ENCODE measurements at places on chromosomes 5 and 9.

DNA sequence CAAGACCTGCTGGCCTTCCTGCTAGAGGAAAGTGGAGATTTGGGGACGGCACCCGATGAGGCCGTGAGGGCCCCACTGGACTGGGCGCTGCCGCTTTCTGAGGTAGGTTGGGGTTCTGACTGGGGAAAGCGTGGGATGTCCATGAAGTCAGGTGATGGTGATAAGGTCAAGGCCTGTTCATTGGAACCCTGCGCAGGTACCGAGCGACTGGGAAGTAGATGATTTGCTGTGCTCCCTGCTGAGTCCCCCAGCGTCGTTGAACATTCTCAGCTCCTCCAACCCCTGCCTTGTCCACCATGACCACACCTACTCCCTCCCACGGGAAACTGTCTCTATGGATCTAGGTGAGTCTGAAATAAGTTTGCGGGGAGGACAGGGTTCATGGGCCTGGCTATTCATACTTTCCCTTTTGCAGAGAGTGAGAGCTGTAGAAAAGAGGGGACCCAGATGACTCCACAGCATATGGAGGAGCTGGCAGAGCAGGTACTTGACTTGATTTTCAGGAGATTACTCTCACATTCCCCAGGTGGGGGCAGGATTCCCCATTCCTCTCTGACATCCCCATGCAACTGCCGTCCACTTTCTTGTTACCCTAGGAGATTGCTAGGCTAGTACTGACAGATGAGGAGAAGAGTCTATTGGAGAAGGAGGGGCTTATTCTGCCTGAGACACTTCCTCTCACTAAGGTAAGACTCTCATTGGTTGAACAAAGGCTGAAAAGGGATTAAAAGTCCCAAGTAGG is 505 bp downstream of the CREB3 start:
- DNase-seq = no peak

DNA sequence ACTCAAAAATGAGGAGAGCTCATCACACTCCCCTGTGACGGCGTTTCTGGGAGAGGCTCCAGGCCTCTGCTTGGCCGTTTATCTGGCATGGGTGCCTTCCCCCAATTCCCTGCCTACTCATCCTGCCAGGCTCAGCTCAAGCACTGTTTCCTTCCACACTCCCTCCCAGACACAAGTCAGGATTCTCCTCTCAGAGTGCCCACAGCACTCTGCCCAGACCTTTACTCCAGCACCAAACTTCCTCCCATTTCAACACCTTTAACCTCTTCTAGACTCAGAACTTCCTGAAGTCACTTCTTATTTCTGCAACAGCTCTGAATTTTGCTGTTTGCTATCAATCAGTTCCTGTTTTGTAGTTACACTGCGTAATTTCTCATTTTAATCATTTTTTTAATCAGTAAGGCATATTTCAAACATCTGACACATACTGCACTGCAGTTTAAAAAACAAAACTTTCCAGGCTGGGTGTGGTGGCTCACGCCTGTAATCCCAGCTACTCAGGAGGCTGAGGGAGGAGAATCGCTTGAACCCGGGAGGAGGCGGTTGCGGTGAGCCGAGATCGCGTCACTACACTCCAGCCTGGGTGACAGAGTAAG is 16.0 kb downstream of the TRMO start:
- no peak for DNase-seq

DNA sequence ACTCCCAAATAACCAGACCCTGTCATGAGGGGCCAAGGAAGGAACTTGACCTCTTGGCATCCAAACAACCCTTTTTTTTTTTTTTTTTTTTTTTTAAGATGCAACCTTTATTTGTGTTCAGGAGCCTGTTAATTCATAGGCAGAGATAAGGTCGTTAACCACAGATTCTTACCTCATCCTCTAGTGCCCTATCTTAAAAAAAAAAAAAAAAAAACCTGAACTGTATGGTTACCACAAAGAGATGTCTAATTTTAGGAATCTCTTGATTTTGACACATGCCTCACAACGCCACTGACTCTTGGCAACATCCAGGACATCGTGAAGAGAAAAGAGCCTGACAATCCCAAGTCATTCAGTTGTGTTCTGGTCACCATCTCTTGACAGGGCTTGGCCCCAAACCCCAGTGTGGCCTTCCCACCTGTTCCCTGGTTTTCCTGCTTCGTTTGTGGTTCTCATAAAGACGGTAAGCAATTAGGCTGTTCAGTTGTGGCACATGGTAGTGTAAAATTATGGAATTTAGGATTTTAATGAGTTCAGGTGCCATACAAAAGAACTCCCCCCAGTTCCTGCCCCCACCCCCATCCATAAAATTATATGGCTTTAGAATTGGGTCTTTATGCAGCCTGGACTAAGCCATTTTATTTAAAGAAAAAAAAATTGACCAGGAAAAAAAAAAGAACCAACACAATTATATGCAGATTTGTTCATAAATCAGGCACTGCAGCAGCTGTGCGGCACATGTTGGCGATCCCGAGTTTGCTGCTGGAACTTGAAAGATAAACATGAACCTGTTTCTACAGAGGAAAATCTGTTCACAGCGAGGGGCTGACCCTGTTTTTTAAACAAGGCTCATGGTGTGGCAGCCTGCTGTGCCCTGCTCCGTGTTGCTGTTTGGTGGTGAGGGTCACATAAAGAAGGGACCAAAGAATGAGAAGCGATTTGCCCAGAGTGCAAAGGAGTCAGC is 267.8 kb upstream of the CLINT1 start:
- no peak for DNase-seq

DNA sequence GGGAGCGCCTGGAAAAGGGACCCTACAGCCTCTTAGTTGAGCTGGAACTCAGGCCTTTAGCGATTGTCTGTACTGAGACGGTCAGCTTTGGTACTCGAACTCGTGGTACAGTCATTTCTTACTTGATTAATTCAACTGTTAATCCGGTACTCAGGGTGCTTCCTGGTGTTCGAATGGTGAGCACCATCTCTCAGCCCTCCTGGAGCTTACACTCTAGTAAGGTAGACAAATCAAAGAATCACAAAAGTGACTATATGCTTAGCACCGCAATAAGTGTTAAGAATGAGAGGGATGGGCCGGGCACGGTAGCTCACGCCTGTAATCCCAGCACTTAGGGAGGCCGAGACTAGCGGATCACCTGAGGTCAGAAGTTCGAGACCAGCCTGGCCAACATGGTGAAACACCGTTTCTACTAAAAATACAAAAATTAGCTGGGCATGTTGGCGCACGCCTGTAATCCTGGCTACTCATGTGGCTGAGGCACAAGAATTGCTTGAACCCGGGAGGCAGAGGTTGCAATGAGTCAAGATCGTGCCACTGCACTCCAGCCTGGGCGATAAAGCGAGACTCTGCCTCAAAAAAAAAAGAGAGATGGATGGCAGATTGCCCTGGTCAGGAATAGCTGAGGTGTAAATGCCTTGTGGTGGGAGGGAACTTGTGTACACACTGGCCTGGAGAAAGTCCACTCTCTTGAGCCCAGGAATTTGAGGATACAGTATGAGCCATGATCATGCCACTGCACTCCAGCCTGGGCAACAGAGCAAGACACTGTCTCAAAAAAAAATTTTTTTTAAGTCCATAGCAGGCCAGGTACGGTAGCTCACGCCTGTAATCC is 981 bp downstream of the TCOF1 start:
- DNase-seq = no peak

DNA sequence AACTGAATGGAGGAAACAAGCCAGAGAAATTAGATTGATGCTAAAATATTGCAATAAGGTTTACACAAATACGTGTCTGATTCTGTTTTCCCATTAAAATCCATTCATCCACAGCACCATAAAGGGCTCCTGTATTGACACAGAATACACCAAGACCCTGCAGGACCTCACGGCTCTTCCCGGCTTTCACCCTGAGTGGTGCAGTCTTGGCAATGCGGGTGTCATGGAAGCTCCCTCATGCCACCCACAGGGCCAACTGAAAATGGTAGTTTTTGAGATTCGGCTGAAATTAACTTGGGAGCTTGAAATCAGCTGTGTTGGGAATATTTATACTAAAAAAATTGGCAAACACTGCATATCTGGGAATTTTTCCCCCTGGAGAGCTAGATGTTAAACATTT is 17.3 kb upstream of the EXOC3 start:
- DNase-seq = no peak

DNA sequence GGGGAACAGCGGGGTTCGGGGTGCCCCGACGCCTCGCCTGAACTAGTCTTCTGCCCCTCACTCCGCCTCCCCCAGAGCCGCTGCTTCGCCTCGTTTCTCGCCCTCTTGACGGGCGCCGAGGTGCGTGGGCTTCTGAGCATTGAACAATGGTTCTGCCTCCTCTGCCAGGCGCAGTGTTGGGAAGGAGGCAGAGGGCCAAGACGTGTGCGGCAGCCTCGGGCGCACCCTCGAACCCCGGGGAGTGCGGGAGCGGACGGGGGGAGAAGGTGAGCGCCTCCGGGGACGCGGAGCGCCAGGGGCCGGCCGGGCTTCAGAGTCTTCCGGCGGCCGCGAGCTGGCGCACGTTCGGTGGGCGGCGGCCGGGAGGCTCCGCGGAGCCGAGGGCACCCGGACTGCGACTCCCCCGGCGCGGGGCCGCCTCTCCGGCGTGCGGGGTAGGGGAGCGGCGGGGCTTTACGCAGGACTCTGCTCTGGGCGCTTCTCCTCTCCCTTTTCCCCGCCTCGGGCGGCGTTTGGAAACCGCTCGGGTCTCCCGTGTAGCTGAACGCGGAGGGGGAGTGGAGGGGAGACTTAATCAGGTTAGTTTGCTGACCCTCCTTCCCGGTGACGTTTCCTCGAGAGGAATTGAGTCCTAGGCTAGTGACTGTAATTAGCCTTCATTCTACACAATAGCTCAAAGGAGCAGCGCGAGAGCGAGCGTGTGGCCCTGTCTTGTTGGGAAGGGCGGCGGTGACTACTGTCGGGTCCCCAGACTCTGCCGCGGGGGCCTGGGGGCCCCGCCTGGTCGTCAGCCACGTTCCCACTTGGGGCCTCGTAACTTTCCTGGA is 1.1 kb downstream of the VLDLR start:
- no peak for DNase-seq

DNA sequence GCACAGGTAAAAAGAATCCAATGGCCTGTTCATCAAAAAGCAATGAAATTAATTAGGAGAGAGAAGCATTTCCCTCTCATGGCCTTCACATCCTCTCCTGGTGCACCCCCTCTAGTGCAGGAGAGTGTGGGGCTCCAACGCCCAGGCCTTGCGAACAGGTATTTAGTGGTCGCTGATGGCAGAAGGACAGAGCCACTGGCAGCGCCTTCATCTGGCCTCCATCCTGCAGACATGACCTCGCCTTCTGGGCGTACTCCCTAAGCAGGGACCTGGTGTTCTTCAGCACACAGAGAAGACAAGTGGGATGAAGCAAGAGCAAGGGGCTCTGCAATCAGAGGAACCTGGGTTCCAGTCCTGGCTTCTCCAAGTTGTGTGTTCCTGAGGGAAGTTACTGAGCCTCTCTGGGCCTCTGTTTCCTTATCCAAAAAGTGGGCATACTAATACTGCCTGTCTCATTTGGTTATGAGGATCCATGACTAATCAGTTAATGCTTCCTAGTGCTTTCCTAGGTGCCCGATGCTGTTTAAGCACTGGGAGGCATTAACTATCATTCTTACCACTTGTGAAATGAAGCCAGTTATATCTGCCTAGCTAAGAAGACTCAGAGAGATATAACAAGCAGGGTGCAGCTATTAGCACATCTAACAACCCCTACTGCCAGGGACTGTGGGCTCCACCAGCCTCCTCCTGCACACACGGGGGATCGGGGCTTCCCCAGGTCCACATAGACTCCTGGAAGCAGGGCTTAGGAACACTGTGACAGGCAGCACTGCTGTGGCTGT is 77.3 kb downstream of the SEMA4D start:
- DNase-seq = no peak

DNA sequence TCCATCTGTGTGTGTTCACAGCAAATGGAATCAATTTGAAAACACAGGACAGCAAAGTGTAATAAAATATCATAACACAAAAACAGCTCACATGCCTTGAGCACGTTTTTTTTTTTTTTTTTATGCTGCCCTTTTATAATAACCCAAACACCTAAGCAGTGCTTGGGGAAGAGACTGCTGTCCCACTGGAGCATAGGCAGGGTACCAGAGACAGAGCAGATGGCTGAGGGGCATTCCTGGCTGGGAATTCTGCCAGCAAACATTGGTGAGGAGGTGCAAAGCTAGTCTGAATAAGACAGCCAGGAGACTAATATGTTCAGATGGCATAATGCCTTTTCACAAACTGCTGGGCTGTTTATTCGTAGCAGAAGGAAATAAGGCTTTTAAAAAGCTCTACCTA is 58.1 kb upstream of the SV2C start:
- DNase-seq = no peak

- DNase-seq = no peak
Measured at GRCh38 chr9:18404434-18405029, 69.4 kb upstream of the ADAMTSL1 start.

- no peak for DNase-seq
Measured at GRCh38 chr9:124212381-124213050, 45.2 kb upstream of the NEK6 start.

- no peak for DNase-seq
Measured at GRCh38 chr9:90433398-90433941, 209.2 kb downstream of the DIRAS2 start.

DNA sequence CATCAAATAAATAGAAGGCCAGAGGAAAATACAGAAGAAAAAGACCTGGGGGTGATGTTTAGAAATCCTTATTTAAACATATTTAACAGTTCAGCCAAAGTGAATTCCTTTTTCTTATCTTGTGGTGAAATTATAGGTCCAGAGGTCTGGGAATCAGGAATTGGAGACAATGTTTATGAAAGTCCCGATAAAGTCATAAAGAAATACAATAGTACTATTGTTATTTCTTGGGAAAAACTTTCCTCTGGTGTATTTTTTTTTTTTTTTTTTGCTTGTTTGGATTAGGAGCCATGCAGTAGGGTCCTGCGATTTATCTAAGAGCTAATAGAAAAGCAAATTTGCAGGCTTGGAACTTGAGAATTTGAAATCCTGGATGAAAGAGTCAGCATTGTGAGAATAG is 426 bp downstream of the C7 start:
- DNase-seq = no peak

DNA sequence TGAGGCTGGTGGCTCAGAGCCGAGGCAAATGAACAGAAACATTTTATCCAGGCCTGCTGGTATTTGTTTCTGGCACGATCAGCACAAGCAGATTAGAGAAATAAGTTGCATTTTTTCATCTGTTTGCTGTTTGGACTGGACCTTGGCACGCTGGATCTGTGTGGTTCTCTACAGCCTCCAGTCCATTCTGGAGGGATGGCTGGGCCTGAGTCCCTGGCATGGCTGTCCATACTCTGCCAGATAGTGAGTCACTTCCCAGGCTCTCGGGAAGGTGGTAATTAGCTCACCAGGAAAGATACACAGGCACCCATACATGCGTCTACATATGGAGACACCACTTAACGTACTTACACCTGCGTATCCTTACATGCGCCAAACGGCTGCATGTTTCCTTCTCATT is 78.6 kb downstream of the SPRY4 start:
- DNase-seq = peak; percentile 20

GRCh38 chr5:65566505-65566904 is 3.4 kb downstream of the PPWD1 start:
- DNase-seq = no peak

- DNase-seq = no peak
Measured at GRCh38 chr5:40679913-40680681, at the start of gene PTGER4. PTGER4 (plus strand) TSS chr5:40679915; CDS start chr5:40680994, 1,079 bp downstream.

DNA sequence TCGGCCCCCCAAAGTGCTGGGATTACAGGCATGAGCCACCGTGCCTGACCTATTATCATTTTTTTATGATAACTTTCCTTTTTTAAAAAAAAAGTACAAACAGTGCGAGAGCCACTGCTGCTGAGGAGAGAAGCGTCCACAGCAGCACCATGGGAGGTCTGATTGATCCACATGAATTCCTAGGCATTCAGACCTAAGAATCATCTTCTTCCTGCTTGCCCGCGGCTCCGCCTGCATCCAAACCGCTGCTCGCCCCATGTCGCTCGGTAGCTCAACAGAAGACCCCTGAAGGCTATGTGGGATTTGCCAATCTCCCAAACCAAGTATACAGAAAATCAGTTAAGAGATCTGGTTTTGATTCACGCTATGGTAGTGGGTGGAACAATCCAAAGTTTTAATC is 102.0 kb downstream of the GABBR2 start:
- DNase-seq = no peak
